ENCODE measurements at places on chromosomes 4 and X.
A peak's percentile ranks its signal among the peaks of the same experiment; 100 is the strongest.

- peak; percentile 87 for DNase-seq
Observed at GRCh38 chrX:40013266-40014195, 84.2 kb downstream of the BCOR start.

DNA sequence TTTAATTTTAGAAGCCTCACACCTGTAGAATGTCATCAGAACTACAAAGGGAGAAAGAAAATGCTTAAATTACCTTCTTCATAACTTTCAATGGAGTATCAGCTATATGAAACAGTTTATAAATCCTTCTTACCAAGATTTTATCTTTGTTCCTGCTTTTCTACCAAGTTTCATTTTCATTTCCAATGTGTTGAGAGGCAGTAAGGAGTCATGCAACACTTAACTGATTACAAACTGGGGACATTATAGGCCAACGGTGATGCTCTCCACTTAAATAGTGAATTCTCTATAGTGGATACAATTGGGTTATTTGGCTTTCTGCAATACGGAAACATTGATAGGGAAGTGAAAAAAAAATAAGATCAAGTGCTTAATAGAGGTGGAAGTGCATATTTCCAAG lies 145.2 kb upstream of the FTHL17 start:
- DNase-seq, result no peak

DNA sequence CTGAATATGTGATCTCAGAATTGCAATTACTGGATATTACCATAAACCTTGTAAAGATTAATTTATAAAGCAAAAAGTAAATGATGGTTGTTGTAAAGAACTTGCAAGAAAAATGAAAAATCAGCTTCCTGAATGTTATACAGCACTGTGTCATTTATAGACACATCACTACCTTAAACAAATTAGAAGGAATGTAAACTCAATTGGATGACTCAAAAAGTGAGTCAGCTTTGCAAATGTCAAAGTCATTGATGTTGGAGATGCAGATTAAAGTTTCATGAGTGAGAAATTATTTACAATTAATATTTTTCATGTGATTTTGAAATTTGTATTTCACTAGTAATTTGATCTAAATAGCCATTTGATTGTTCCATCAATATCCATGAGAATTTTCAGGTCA lies 193.2 kb downstream of the RAPGEF2 start:
- no peak for DNase-seq

DNA sequence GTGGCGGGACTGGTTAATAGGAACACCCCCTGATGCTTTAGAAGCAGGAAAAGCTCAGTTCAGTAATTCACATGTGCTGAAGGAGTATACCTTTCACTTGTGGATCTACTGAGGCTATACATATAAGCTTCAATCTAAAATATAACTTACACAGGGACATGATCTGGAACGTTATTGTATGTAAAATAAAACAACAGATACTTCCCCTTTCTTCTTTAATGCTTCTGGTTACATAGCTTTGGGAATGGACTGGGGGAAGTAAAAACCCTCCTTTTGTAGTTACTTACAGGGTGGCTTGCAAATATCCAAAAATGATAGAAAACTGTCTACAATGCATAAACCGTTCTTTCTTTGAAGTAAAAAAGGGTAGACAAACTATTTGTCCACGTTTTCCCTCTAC lies 1.9 kb downstream of the FGG start:
- DNase-seq, result no peak

DNA sequence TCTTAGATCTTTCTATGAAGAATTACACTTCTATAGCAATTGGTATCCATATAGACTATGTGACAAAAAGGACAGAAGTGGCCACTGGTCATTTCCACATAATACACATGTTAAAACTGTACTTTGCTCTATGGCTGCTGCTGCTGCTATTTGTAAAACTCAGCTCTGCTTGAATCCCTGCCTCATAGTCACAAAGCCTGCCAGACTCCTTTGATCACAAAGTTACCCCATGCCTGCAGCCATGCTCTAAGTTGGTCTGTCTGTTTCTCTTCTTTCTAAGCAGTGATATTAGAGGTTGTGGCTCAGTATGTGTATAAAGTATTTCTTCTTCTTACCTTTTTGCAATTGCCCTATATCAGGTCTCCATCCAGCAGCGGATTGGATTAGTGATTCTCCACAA lies 210.9 kb downstream of the GRID2 start:
- no peak for DNase-seq

DNA sequence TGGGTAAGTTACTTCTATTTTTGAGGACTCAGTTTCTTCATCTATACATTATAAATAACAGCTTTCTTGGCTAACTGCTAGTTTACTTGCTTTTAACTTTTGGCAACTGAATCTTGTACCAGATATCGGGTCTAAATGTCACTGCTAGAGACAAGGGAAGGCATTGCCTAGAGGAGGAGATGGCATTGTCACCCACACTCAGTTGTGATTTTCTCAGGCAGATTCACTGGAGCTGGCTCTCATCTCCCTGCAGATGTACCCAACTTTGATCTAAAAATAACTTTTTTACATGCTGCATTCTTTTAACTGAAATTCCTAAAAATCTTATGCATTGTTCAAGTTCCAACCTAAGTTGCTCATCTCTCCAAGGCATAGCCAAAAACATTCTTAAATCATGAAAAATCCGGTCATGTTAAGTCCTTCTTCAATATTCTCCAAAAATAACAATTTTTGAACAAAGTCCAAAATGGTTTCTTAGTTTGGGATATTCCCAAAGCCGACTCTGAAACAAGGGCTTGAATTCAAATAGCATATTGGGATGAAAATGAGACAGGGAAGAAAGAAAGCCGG lies 469.0 kb upstream of the BOD1L1 start:
- no peak for DNase-seq

DNA sequence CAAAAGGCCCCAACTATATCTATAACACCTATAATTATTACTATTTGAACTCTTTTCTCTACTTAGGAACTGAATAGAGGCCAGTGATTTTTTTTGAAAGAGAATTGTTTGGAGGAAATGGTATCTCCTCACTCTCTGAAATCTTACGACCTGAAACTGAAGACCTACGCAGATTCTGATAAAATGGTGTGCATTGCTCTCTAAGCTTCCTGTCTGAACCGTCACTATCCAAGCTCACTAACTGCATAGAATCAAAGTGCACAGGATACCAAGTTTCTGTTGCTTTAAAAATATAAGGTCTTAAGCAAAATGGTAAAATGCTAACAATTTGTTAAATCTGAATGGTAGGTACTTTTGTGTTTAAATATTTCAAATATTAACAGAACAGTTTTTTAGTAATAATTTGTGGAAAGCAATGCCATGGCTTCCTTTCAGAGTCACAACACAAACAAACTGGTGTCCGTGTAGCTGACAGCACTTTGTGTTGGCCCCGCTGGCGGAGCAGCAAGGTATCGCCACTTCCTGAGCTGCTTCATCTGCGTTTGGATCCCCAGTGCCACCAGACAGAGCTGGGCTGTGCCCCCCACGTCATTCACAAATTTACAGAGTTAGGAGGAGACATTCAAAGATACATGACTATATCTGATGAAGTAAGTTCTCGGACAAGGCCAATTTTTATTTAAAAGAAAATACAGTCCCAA lies 313.9 kb downstream of the FBXW7 start:
- no peak for DNase-seq

DNA sequence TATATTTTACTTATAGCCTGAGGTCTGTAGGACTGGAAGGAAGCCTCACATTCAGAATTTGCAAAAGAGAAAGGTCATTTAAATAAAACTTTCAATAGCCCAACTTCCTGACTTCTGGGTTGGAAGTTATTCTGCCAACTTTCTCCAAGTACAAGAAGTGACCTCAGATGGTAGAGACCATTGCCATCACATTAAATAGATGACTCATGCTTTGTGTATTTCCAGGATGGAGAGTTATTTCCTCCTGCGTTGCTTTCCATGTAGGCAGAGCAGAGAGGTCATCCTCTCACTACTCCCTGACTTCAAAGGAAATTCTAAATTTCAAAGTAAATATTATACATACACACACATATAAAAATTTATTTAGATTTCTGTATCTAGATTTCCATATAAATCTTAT lies 73.0 kb upstream of the NR3C2 start:
- no peak for DNase-seq

DNA sequence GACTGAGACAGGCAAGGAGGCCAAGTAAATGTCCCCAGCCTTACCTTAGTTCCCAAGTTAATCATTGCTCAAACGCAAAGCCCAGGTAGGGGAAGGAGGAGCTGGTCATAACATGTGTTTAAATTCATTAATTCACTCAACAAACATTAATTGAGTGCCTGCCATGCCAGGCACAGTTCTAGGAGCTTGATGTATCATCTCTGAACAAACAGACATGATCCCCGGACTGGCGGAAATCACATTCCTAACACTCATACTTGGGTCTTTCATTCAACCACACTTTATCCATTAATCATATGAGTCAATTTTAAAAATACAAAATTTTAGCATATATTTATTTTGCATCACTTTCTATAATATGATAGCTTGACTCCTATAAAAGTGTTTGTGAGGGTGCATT lies 335.3 kb upstream of the NOCT start:
- DNase-seq, result no peak

DNA sequence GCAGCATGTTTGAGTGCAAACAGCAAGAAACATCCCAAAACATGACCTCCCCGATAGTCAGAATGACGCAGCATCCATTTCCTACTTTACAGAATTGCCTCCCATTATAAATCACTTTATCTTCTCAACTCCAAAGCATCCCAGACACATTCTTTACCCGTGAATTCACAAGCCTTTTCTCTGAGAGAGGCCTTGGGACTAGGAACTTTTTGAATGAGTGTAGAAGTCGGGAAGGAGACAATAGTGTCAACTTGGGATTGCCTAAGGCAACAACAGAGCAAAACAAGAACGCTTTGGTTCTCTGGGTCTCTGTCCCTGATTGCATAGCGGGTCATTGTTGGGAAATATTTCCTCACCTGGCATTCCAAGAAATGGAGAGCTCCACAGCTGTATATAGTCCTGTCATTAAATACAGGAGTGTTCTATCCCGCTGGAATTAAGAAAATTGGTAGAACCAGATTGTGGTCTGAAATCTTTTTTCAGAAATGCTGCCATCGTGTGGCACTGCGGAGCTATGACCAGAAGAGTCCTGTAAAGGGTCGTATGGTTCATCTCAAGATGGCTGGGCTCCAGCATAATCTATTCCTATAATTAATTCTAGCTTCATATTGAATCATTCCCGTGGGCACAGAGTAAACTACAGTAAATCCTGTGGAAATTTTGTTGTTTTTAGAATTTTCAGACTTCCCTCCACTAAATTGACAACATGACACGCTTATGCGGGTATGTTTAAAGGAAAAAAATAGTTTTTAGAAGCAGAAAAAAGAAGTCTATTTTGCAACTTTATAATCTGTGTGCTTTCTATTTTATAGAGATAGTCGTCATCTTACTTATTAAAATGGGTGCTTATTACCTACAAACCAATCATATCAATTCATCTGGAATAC lies 2.0 kb upstream of the SPP1 start:
- peak; percentile 73 for DNase-seq

- DNase-seq, result no peak
Observed at GRCh38 chrX:47272013-47272408, 39.2 kb downstream of the USP11 start.

DNA sequence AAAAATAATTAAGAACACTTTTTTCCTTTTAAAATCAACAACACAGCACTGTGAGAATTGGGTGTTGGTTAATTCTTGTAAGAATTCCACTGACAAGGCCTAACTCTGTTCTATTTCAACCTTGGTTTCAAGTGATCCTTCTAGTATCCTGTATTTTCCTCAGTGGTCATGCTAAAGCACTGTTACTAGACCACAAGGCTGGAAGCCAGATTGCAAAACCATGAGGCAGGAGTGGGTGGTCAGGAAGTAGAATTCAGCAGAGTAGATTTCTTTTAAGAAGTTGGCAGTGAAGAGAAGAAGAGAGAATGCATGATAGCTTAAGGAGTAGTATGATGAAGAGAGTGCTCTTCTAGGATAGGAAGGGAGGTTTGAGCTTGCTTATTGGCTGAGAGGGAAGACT lies 71.6 kb upstream of the LEF1 start:
- no peak for DNase-seq

- no peak for DNase-seq
Observed at GRCh38 chr4:189202869-189203271, 737.8 kb upstream of the FRG1 start.

GRCh38 chrX:133527415-133527814 lies 112.1 kb upstream of the GPC4 start:
- DNase-seq, result no peak

DNA sequence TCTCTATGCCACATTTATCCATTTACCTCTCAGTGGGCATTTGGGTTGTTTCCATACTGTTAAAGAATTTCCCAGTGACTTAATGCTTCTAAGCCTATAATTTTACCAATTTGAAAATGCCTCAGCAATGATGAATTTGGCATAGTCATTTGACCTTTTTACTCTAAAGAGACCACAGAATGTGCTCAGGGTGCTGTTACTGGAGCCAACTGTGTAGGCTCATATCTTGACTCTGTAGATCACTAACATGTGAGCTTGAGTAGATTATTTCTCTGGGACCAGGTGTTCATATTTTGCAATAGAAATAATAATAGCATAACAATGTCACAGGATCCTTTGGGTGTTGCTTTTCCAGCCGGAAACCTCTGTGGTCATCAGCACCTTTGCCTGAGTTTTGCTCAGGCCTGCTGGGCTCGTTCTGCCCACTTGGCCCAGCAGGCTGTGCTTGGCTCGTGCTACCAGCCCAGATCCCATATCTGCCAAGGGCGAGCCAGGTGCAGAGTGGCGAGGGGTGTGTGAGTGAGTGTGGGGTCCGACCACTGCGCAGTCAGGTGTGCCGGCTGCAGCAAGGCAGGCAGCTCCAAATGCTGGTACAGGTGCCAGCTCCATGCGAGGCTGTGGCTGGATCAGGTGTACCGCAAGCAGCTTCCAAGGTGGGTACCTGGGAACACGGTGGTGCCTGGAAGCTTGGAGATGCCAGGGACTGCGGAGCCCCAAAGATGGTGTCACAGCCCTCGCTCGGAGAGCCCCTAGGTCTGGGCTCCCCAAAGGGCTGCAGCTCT lies 70.6 kb upstream of the ANK2 start:
- DNase-seq, result peak; percentile 41

DNA sequence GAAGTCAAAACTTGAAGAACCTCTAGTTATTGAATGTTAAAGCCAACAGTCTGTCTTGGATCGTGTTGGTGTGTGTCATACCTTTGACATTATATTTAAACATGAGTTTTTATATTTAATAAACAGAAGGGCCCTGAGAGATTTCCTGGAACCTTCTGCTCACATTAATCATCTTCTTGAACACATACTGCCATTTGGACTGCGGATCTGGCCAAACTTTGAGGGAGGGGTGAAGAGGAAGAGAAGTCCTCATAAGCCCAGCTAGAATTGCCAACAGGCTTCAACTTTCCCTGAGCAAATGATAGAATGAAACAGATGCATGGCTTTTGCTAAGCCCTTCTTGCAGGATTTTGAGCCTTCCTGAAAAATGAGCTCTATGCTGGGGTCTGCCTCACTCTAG lies 27.4 kb downstream of the CCKAR start:
- DNase-seq, result no peak

- DNase-seq, result no peak
Observed at GRCh38 chr4:83589279-83589678, 53.4 kb downstream of the GPAT3 start.

DNA sequence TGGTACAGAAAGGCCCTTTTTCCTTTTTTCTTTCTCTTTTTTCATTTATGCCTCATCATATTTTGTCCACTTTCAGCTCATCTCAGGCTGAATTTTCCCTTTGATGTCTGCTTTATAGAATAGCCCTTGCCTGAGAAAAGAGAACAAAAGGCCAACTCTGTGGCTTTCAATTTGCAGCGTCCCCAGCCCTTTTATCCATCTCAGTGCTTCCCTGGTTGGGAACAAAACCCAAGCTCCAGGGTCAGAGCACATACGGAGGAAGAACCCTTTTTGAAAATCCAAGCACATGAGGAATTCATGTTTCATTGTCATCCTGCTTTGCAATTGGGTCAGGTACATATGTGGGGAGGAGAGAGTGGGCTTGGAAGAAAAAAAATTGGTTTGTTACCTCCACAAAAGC lies 47.5 kb downstream of the TMEM164 start:
- DNase-seq, result no peak

All from right cardiac atrium (tissue), 5 donors.